Activated CD4-positive, alpha-beta T cell treated with anti-CD3 and anti-CD28 coated beads, Interleukin-2, amount 10 ng/mL, durations not matched to agents 7 days and 5 days (primary cell): ENCODE measurements at places on chromosomes 11 and 22. TPM values are rescaled to one million over a fixed set of nuclear protein-coding genes. Genes with fewer than 3 reads are reported as not detected.

DNA sequence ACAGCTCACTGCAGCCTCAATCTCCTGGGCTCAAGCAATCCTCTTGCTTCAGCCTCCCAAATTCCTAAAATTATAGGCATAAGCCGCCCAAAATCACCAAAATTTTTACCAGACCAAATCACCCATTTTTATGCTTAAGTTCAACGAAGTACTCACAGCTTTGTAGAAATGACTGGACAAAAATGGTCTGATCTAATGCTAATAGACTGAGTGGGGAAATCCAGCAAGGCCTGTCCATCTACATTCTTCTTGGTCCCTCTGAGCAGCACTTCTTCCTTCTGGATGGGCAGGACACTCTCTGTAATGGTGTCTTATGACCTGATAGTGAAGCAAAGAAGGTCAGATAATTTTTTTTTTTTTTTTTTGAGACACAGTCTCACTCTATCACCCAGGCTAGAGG, 18.7 kb upstream of the OR6X1 start:
- no peak for DNase-seq

Gene EFCAB6
- total RNA-seq = 0.15 TPM

DNA sequence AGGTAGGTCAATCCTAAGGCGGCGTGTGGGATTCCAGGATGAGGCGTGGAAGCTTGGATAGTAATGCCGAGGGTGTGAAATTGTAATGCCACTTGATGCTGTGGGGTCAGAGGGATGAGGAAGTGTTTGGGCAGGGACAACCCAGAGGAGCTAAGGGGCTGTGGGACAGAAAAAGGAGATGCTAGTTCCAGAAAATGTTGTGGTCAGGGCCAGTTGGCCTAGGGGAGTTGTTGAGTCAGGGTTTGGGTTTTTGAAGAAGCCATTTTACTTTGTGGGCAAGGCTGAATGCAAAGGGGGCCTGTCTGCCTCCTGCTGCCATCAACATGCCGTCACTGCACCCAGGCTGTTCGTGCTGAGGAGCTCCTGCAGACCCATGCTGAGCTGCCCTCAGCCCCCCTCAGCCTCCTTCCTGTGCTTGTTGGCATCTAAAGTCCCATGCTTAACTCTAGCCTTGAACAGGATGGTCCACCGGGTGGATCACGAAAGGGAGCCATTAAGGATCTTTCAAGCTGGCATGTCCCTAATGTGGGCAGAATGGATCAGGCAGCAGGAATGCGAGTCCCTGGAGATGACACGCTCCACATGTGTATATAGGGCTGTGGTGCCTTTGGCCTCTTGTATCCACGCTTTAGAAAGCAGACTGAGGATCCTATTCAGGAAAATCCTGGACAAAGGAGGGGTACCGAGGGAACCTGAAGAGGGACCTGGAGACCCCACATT, 2.1 kb downstream of the C11orf16 start:
- no peak for DNase-seq

DNA sequence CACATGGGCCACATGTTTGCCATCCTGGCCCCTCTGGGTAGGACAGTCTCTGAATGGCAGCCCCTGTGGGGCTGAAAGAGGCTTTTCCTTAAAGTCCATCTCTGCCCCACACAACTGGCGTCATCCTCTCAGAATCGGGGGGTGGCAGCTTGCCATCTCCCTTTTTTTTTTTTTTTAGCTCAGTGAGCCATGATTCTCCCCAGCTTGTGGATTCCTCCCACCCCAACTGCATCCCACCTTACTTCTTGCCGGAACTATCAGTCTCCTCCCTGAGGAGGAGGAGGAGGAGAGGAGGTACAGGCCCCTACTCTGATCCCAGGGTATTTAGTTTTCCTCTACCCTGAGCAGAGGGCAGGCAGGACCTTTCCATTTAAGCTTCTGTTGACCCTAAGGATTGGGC, 3.4 kb downstream of the DGKZ start:
- DNase-seq = no peak
